ENCODE measurements at places on chromosomes 16 and 17. TPM values are rescaled to one million over a fixed set of nuclear protein-coding genes. Genes with fewer than 3 reads are reported as not detected.

The ITGB3 gene
- 15.9 TPM for total RNA-seq

The SLFN14 gene
- total RNA-seq, result 2.3 TPM

The PRAC2 gene
- total RNA-seq, result not detected

GRCh38 chr16:19344980-19345379 lies 59.4 kb downstream of the CLEC19A start:
- no peak for DNase-seq
- no peaks in the 10 kb centered on the region for H3K36me3 ChIP-seq
- no peaks in the 10 kb centered on the region for H3K4me1 ChIP-seq
- no peaks in the 10 kb centered on the region for H3K27me3 ChIP-seq

The ZG16 gene
- not detected for total RNA-seq

The ZNF423 gene
- total RNA-seq, result 4.9 TPM

The FNDC8 gene
- not detected for total RNA-seq

Measured in lung (tissue), 17 donors.